Stimulated activated CD8-positive, alpha-beta memory T cell treated with anti-CD3 and anti-CD28 coated beads, Interleukin-7, amount 100 ng/mL, for 1 hour (primary cell): ENCODE measurements at places on chromosomes 1 and 21.

GRCh38 chr1:182608845-182609610, 4.8 kb upstream of the RGS16 start:
- no peak for DNase-seq

DNA sequence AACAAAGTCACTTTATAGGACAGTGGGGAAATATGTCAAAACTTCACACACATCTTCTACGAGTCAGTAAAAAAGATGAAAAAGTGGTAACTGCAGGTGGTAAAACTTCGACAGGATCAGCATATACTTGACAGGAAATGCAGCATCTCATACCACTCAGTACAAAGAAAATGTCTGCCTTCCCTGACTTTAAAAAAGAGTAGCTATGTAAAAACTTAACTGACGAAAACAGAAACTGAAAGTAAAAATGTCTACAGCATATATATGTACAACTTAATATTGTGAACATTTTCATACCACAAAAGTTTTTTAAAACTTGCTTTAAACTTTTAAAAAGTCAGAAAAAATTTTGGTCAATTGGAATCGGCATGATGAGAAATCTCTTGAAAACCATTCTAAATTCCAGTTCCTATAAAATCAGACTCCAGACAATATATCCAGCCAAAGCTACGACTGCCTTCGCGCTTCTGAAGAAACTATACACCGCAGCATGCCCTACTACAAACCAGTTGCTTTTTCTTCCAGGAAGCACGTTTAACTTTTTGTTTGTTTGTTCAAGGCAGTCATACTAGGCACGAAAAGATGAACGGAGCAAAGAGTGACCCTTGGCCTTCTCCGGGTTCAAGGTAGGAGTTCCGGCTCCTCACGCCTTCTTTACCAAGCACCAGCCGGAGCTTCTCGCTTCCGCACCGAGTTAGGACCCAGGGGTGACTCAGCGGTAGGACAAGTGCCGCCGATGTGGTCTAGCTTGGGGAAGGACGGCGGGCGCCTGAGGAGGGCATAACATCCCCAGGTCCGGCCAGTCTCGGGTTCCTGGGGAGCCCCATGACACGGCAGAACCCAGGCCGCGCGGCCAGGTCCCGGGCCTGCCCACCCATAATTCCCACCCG, 612 bp downstream of the PSMA5 start:
- peak; percentile 35 for DNase-seq

DNA sequence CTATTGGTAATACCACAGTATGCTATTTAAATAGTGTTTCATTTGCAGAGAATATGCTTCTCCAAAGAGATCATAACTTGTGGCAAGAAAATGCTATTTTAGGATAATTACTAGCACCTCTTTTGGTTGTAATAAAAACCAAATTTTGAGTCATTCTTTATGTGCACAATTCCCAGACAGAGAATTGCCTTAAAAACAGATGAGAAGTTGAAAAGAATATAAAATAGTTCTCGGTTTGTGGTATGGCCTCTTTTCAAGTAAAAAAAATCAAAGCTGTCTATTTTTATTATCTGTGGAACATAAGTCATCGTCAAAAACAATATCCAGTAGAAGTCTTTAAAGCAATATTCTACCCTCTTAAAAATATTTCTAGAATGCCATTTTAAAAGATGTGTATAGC, 185.9 kb downstream of the GREM2 start:
- no peak for DNase-seq

- peak; percentile 11 for DNase-seq
Measured at GRCh38 chr1:40980453-40981121, 1.1 kb downstream of the CTPS1 start.

- DNase-seq, result no peak
Measured at GRCh38 chr21:38614558-38614957, 116.3 kb upstream of the ERG start.

GRCh38 chr1:204828352-204828850, 42.3 kb upstream of the NFASC start:
- no peak for DNase-seq

DNA sequence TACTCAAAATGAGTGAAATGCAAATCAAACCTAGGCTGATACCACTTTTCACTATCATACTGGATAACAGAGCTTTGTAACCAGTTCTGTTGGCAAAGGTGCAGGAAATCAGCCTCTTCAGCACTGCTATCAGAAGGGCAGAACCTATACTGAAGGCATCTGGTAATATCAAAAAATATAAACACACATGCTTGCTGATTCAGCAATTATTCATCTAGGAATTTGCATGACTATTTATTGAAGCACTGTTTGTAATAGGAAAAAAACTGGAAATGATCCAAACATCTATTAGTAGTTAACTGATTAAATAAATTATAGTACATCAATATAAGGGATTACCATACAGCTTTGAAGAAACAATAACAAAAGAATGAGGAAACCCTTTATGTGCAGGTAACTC, 21.4 kb downstream of the ARHGAP29 start:
- no peak for DNase-seq

- no peak for DNase-seq
Measured at GRCh38 chr1:177984136-177984525, 14.3 kb upstream of the SEC16B start.

DNA sequence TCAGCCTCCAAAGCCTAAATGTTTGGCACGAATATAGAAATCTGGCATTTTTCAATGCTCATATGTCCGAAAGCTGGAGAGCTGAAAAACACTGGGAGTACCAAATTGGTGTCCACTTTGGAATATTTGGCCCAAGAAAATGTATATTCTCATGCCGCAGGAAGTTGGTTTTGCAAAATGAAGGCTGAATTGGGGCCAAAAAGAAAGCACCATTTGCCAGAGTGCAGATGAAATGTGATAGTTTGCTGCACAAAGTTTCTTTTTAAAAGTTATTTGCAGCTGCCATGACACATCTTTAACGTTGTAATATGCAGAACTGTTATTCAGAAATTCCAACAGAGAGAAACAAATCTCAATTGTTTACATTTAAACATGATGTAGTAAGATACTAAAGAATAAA, 124.2 kb upstream of the LYPLAL1 start:
- no peak for DNase-seq

DNA sequence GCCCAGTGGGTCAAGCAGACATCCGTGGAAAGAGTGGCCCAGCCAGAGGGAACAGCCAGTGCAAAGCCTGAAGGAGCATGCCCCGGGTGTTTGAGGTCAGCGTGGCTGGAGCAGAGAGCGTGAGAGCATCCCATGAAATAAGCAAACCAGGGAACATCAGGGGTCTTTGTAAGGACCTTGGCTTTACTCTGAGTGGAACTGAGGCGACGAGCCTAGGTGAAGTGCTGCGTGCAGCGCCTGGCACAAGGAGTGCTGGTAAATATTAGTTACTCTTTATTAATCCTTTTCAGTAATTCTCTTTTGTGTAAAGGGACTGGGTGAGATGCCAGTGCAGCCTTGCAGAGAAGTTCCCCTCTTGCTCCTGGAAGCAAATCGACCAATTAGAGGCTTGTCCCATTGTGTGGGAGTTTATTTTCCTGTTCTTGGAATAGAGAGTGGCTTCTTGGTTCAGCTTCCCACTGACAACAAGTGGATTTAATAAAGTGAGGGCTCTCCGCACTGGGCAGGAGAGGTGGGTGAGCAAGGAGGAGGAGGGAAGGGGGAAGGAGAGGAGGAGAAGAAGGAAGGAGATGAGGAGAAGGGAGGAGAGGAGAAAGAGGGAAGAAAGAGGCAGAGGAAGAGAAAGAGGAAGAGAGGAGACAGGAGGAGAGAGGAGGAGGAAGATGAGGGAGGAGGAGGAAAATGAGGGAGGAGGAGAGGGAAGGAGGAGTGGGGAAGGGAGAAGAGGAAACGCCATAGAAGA, 37.6 kb upstream of the DISP3 start:
- DNase-seq, result no peak

GRCh38 chr1:27878039-27878438, 5.7 kb downstream of the THEMIS2 start:
- no peak for DNase-seq

DNA sequence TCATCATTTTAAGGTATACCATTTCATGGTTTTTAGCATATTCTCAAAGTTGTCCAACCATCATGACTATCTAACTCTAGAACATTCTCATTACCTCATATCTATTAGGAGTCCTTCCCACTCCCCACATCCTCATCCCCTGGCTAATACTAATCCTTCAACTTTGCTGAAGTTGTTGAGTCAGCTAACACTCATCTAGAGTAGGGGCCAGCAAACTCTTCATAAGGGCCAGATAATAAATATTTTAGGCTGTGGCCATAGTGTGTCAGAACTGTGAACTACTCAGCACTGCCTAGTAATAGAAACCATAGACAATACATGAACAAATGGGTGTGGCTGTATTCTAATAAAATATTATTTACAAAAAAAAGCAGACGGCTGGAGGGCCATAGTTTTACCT, 43.0 kb downstream of the TOR3A start:
- DNase-seq, result no peak

DNA sequence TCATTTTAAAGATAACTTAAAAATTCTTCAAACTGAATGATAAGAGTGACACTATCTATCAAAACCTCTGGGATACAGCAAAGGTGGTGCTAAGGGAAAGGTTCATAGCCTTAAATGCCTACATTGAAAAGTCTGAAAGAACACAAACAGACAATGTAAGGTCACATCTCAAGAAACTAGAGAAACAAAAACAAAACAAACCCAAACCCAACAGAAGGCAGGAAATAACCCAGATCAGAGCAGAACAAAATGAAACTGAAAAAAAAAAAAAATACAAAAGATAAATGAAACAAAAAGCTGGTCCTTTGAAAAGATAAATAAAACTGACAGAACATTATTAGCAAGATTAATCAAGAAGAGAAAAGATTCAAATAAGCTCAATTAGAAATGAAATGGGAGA, 6.8 kb downstream of the ODF2L start:
- no peak for DNase-seq

GRCh38 chr1:165696625-165697100, 1.7 kb downstream of the ALDH9A1 start:
- DNase-seq, result no peak

GRCh38 chr1:11188381-11188780, 774 bp upstream of the ANGPTL7 start:
- no peak for DNase-seq

DNA sequence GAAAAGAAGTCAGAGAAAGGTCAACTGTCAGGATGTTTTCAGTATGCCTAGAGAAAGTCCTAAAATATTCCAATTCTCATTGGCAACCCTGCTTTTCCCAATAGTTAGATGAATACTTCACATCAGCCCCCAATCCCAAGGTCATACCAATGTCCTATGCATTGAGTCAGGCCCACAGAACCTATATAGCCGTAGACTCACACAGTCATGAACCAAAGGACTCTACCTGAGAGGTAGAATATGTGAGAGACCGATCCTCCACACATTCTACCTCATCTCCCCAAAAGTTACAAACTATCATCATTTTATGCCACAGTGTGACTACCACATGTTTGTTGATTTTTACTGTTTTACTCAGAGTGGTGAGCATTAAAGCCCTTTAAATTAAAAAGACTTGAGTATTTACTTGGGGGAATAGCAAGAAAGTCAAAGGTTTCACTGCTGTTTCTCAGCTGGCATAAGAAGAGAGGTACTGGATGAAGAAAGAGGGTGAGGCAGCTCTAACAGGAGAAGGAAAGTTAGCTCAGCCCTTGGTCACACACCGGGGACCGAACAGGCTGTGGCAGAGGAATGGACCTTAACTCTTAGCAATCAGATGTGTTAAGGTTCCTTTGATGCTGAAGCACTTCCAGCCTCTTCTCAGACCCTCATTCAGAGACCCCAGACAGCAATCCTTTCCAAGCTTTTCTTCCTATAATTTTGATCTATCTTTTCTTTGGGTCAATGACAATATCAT, 937 bp downstream of the CD48 start:
- DNase-seq, result no peak

DNA sequence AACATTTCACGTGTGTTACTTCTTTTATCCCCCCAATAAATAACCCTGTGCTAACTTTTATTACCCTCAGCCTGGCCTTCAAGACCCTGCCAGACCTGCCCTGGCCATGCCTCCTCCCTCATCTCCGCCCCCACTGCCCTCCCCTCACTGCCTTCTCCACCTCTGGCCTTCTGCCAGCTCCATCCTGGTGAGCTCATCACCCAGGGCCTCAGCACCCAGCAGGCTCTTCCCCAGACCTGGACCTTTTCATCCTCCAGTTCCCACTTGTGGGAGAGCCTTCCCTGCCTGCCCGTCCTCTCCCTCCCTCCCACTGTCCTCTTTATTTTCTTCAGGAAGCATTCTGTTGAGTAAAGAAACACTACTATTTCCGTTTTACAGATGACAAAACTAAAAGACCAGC, 72.0 kb downstream of the SLC66A1 start:
- DNase-seq, result no peak

GRCh38 chr21:34843562-34843961, 174.8 kb downstream of the CLIC6 start:
- no peak for DNase-seq

DNA sequence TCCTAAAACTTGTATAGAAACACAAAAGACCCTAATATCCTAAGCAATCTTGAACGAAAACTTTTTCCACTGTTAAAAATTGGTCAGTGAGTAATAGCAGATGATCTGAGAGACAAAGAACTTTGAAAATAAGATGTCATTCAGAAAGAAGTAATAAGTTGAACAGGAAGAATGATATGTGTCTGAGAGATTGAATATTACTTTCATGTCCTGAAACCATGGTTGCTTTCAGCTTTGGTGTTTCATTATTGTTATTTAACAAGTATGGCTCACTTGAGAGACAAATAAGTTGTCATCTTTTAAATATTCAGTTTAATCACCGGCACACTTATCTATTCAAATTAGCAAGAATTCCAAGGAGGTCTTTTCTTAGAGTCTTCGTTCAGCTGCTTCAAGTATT, 11.4 kb downstream of the PRKACB start:
- no peak for DNase-seq

GRCh38 chr1:173414539-173415226, 62.5 kb upstream of the PRDX6 start:
- DNase-seq, result no peak

DNA sequence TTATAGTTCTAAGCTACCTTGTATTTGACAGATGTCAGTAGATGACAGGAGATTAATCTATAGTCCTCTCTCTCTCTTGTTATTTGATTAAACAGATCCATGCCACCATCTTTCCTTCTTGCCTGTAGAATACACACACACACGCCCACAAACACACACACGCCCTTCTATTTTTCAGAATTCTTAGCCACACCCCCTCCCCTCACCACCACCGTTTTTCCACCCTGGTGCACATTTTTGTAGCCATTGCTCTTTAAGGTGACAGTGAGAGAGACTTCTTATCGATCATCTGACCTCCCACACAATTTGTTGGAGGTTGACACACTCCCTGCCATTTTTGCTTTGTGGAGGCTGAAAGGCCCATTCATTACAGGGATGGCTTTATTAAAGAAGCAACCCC, 123.2 kb downstream of the NTNG1 start:
- no peak for DNase-seq

DNA sequence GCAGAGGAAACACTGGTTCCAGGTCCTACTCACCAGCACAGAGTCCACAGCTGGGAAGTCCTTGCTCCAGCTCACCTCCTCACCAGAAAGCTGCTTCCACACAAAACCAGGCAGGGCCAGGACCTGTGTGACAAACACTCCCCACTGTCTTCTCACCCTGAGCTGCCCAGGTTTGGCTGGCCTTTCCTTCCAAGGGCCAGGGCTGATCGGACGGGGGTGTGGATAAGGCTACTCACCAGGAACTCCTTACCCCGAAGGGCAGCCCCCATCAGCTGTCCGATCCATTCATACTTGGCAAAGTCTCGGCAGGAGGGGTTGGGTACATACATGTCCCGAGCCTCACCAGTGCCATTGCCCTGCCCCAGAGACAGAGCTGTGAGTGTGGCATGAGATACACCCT, 5.4 kb downstream of the HECTD3 start:
- no peak for DNase-seq

- no peak for DNase-seq
Measured at GRCh38 chr1:207763972-207764371, 12.1 kb downstream of the CD46 start.
